ENCODE measurements at places on chromosomes 4 and X.

DNA sequence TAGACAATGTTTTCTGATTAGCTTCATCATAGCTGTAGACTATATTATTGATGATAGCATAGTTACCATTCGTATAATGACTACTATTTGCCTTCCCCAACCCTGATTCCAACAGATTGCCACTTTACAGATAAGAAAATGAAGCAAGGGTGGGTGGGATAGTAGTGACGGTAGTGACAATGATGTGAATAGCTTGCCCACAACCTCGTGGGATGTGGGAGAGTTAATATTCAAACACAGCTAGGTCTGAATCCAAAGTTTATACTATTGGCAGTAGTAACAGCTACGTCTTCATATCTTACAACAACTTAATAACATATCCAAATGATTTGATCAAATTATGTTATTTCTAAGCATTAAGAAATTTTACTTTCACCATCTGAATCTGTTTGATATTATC, 766.8 kb upstream of the FTHL17 start:
- no peak for DNase-seq

GRCh38 chrX:154661899-154662298, 8.5 kb upstream of the CTAG2 start:
- DNase-seq = no peak

GRCh38 chr4:80276931-80277330, 10.5 kb downstream of the FGF5 start:
- DNase-seq = no peak

DNA sequence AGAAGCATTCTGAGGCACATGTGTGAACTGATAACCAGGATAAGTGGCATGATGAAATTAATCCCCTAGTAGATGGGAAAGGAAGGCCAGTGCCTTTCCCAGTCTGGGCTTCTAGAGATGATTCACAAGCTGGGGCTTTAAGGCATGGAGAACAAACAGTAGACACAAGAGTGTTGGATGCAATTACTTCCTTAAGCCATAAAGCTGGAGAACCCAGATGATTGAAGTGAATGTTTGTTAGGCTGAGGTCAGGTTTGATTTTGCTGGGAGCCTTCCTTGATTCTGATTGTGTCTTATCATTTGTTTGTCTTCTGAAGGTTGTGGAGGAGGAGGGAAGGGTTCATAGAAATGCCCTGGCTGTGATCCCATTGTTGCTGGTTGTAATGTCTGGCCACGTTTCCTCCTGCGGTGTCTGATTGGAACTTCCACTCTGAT, 125.2 kb downstream of the NHS start:
- DNase-seq = no peak

DNA sequence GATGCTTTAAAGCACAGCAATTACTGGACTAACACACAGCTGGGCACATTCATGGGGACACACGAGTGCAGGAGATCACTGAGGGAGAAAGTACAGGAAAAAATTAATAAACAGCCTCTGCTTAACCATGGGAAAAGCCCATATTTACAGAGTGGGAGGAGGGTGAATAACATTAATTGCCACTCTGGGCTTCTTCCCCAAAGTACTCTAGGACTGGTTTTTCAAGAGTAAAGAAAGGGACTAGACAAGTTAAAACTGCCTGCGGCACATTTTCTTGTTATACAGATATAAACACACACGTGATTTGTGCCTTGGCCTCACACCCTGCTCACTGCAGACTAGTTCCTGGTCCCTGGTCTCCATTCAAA, 179.7 kb upstream of the TET2 start:
- no peak for DNase-seq

GRCh38 chr4:48899950-48900349, 6.6 kb downstream of the OCIAD2 start:
- no peak for DNase-seq

GRCh38 chr4:36399762-36400353, 118.4 kb downstream of the DTHD1 start:
- DNase-seq = no peak

GRCh38 chr4:10006601-10007435, 14.5 kb downstream of the SLC2A9 start:
- DNase-seq = no peak

GRCh38 chrX:100720301-100720700, 11.6 kb downstream of the SYTL4 start:
- peak; percentile 72 for DNase-seq

DNA sequence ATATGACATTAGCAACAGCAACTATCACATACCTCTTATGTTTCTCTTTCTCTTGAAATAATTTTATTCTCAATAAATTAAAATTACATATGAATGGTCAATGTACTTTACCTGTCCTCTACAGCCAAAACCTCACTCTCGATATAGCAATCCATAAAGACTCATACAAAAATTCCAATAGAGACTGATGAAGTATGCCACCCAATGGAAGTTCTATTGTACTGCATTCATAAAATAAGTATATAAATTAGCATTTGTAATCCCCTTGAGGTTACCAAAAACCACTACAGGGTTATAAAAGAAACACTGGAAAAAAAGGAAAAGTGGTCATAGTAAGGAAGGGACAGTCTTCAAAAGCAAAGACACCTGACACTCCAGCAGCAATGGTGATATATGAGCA, 32.8 kb downstream of the CLDN2 start:
- no peak for DNase-seq

- no peak for DNase-seq
Measured at GRCh38 chrX:50913520-50913919, 3.0 kb downstream of the BMP15 start.

- DNase-seq = no peak
Measured at GRCh38 chr4:137067735-137068134, 464.6 kb downstream of the PCDH18 start.

- no peak for DNase-seq
Measured at GRCh38 chrX:39011454-39012221, 210.4 kb downstream of the MID1IP1 start.

DNA sequence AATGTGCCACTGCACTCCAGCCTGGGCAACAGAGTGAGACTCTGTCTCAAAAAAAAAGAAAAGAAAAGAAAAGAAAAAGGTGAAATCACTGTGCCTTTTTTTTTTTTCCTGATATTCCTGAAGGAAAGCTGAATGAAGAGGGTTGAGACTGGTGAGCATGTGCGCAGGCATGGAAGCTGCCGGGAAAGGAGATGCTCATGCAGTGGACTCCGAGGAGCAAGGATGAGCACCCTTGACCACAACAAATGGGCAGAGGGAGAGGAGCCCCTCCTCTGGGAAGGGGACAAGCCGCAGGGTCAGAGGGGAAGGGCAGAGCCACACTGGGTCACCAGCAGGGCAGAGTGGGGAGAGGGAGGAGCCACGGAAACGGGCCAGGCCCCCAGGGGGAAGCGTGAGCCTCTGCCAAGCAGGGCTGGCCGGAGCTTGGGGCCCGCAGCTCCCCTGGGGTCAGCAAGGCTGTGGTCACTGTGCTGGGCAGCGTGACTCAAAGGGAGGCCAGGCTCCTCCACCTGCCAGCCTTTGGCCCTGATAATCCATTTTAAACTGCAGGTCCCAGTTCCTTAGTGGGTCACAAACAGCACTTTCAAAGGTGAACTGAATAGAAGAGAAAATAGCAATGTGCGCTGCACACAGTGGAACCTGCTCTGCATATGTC, 79.8 kb downstream of the NAT8L start:
- DNase-seq = no peak

DNA sequence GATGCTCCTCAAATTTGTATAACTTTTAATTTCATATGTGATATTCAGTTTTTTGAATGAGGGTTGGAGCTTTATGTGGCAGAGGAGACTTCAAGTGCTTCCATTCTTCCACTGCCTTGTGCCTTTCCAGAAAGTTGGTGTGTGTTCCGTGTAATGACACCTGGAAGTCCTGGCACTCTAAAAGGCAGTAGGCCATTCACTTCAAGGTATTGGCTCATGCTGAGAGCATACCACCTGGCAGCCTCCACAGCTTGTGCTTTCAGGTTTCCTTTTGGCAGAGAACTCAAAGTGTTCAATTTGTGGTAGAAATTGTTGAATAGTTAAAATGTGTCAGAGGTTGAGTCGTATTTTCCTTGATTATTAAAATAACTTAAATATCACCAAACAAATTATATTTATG, 49.6 kb downstream of the GRIA2 start:
- DNase-seq = no peak

DNA sequence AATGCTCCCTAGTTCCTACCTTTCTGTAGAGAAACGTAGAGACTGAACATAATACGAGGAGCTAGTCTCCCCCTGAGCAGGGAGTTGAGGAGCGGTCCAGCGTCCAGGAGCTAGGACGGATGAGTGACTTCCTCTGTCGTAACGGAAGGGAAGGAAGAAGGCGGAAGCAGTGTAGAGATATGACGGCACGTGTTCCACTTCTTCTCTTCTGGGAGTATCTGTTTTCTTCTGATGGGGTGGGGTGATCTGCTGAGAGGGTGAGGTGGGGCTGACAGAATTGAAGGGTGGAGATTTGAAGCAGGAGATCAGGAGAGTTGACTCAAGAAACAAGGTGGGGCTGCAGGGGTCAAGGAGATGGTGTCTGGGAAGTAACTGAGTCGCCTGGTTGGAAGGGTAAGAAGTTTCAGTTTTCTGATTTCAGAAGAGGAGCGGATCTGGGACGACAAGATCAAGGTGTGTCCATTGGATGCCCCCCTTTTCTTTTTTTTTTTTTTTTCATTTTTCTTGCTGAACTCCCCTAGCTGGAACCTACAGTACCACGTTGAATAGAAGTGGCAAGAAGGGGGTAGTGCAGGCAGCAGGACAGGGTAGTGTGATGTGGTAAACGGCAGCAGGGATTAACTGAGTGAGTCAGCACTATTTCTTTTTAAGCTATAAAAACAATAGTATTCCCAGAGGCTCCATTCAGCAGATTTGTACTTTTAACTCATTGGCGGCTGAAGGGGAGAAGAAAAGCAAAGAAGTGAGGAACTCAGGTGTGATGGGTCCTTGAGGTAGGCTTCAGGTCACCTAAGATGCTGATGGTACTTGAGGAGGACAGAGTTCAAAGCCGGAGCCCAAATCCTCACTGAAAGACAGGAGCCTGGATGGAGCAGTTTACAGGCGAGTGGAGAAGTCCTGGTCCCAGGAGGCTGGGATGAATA, 50.8 kb upstream of the SETD7 start:
- no peak for DNase-seq

DNA sequence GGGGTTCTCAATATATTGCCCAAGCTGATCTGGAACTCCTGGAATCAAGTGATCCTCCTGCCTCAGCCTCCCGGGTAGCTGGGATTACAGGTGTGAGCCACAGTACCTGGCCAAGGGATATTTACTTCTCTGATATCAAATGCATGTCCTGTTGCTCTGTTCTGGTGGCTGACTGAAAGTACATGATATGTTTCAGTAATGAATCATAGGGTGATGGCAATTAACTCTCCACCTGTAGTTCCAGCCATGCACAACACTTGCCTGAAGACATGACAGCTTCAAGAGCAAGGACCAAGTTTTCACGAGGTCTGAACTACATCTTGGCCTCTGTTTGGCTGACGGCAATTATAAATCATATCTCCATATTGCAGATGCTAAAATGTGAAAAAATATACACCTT, 9.1 kb downstream of the ZCCHC4 start:
- no peak for DNase-seq

DNA sequence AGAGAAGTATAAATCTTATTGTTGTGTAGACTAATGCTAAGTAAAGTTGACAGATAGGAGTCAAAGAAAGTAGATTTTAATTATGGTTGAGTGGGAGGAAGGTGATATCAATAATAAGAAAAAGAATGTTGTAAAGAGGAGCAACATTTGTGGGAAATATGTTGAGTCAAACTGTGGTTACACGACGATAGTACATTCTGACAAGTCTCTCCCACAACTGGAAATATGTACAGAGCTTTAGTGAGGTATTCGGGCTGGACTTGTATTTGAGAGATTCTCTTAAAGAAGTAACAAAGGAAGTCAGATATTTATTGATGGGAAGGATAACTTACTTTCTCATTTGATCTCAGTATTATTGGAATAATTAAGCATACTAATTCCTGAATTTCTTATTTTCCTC, 525.3 kb upstream of the MAGEB2 start:
- no peak for DNase-seq

DNA sequence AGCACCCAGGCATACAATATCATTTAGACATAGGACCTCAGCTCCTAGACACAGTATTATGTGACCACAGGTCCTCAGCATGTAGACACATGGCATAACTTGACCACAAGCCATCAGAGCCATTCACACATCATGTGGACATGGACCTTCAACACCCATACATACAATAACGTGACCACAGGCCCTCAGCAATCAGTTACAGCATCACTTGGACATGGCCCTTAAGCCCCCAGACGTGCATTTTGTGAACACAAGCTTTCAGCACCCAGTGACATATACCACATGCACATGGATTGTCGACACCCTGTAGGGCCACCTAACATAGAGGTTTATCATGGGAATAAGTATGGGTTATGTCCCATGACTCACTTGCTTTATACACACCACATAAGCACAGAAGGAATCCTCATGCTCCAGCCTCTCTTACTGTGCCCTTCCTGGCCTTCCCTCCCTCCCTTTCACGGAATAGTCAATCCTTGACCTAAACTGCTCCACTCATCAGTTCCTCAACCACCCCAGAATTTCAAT, 1.9 kb downstream of the TSPYL2 start:
- DNase-seq = no peak

- no peak for DNase-seq
Measured at GRCh38 chrX:64642482-64642881, 247.2 kb upstream of the MTMR8 start.

DNA sequence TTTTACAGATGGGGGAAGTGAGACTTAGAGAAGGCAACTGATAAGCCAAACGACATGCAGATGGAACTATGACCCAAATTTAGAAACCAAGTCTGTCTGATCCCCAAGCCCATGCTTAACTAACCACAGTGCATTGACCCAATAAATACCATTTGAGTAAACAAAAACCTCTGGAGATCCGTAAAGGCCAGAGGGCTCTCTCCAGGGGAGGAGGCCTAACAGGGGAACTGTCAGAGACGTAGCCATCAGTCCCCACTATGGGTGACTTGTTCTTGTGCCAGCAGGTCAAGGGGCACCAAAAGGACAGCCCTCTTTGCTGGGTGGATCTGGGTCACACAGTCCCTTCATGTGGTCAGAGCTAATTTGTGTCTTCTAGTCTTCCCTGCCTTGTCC, 420.2 kb downstream of the BCOR start:
- DNase-seq = no peak

DNA sequence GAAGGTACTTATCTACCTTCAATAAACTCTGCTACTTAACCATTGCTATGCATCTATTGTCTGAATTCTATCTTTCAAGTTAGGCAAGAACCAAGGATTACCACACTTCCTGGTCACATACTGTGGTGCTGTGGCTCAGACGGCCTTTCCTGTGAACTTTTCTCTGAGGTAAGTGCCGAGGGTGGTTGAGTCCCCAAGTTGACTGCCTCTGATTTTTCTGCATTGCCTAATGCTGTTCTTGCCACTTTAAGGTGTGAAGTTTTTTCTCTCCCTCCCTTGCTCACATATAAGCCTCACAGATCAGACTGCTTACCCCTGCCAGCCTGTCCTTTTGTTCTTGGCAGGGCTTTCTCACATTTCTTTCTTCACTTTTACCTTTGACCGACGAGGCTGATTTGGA, 348.0 kb upstream of the POU3F4 start:
- DNase-seq = no peak

DNA sequence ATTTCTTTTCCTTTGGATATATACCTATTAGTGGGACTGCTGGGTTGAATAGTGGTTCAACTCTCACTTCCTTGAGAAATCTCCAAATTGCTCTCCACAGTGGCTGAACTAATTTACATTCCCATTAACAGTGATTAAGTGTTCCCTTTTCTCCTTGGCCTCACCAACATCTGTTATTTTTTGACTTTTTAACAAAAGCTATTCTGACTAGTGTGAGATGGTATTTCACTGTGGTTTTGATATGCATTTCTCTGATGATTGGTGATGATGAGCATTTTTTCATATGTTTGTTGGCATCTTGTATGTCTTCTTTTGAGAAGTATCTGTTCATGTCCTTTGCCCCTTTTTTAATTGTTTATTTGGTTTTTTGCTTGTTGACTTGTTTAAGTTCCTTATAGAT, 413.0 kb downstream of the MAPK10 start:
- DNase-seq = no peak
